Neural progenitor cell (in vitro differentiated cells): ENCODE measurements at places on chromosomes 6 and 20. TPM values are rescaled to one million over a fixed set of nuclear protein-coding genes. Genes with fewer than 3 reads are reported as not detected.

Gene NKX2-2
- not detected in 2 replicates for total RNA-seq

DNA sequence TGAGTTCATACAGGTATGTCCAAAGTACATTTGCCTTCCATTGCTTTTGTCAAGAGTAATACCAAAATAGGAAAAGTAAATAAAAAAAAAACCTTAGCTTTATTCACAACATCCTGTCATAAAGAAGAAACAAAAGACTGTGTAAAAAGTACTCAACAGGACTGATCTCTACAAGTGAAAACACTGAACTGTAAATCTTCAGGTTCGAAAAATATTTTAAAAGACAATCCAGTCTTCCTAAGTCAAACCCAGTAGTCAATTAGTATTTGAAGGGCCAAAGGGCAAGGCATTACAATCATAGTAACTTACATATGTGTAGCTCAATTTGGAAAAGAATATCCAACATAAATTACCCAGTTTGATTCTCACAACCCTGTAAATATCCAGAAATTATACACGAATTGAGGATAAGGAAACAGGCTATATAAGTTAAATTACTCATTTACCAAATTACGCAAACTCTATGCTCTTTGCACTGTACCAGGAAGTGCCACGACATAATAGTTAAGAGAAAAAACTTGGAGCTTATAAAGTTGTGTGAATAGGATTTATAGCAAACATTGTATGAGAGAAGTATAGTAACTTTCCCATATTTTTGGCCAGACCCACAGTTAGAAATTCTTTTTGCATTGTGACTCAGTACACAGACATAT is 21.2 kb downstream of the PTPRK start:
- DNase-seq: no peak
- peaks cover 31% of the 10 kb centered on the region for H3K4me1 ChIP-seq
- no peaks in the 10 kb centered on the region for H3K27me3 ChIP-seq
- no peaks in the 10 kb centered on the region for H3K36me3 ChIP-seq
- no peak overlapping the region for H3K27ac ChIP-seq
- H3K4me3 ChIP-seq: no peak overlapping the region

DNA sequence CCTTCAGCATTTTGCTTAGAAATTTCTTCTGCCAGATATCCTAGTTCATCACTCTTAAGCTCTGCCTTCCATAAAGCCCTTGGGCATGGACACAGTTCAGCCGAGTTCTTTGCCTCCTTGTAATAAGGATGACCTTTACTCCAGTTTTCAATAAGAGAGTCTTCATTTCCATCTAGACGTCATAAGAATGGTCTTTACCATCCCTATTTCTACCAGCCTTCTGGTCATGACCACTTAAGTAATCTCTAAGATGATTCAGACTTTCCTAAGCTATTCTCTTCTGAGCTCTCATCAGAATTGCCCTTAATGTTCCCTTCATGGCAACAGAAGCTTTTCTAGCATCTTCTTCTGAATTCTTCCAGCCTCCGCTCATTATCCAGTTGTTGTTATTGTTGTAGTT is 126.1 kb downstream of the TFAP2C start:
- no peak for DNase-seq
- H3K4me1 ChIP-seq: peaks cover 17% of the 10 kb centered on the region
- H3K27me3 ChIP-seq: no peaks in the 10 kb centered on the region
- no peaks in the 10 kb centered on the region for H3K36me3 ChIP-seq
- H3K4me3 ChIP-seq: no peak overlapping the region

Gene OR2J3
- total RNA-seq: 0.04 TPM in 1 of 2 replicates, not detected in the other

- peak overlapping the region; percentile 95 for H3K27ac ChIP-seq
- peak overlapping the region; percentile 95 for H3K4me3 ChIP-seq
- peaks cover 20% of the 10 kb centered on the region for H3K4me1 ChIP-seq
- no peaks in the 10 kb centered on the region for H3K27me3 ChIP-seq
Measured at GRCh38 chr20:21303872-21304586, 898 bp downstream of the XRN2 start.

Gene PRDM1
- 0.37 and 0.43 TPM in 2 replicates for total RNA-seq

GRCh38 chr6:39649996-39650395 is 75.2 kb downstream of the KIF6 start:
- H3K36me3 ChIP-seq: no peaks in the 10 kb centered on the region
- H3K4me3 ChIP-seq: no peak overlapping the region
- no peaks in the 10 kb centered on the region for H3K27me3 ChIP-seq
- H3K27ac ChIP-seq: no peak overlapping the region
- no peak for DNase-seq

Gene BLTP3A
- 13.8 and 15.7 TPM in 2 replicates for total RNA-seq

DNA sequence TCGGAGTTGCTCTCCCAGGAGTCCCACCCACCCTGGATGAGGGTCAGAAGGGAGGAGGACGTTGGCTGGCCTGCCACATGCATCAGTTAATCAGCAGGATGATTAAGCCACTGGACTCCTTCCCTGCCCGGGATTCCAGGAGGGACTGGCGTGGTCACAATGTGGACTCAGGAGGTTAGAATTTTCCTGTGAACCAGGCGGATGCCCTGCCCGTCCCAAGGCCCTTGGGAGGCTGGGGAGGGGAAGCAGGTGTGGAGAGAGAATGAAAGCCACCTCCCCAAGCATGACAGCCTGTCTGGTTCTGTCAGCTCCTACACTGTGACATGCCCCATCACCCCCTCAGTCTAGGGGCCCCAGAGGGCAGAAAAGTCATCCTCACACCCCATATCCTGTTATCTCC is 11.6 kb upstream of the ITPR3 start:
- H3K4me3 ChIP-seq: no peak overlapping the region
- DNase-seq: no peak
- H3K36me3 ChIP-seq: no peaks in the 10 kb centered on the region

- no peak overlapping the region for H3K27ac ChIP-seq
- H3K4me3 ChIP-seq: no peak overlapping the region
- no peak for DNase-seq
- H3K27me3 ChIP-seq: no peaks in the 10 kb centered on the region
- no peaks in the 10 kb centered on the region for H3K4me1 ChIP-seq
- H3K36me3 ChIP-seq: no peaks in the 10 kb centered on the region
Measured at GRCh38 chr20:13930281-13930680, 60.1 kb downstream of the SEL1L2 start.

Gene VSX1
- total RNA-seq: not detected in 2 replicates

Gene GNAS-AS1
- total RNA-seq: 5.8 and 6.4 TPM in 2 replicates

GRCh38 chr20:36181934-36182603 is 27.5 kb downstream of the EPB41L1 start:
- H3K4me1 ChIP-seq: peaks cover 12% of the 10 kb centered on the region
- H3K27ac ChIP-seq: no peak overlapping the region
- no peak overlapping the region for H3K4me3 ChIP-seq
- no peaks in the 10 kb centered on the region for H3K36me3 ChIP-seq
- no peaks in the 10 kb centered on the region for H3K27me3 ChIP-seq

Gene GPR63
- total RNA-seq: 13.2 and 18.2 TPM in 2 replicates

Gene FAM210B
- total RNA-seq: 19.3 and 26.7 TPM in 2 replicates

Gene NHLRC1
- total RNA-seq: not detected in 2 replicates

GRCh38 chr20:38873050-38873581 is 53.1 kb upstream of the FAM83D start:
- H3K4me1 ChIP-seq: no peaks in the 10 kb centered on the region
- H3K27me3 ChIP-seq: no peaks in the 10 kb centered on the region
- H3K27ac ChIP-seq: no peak overlapping the region

Gene SLC17A2
- not detected in 2 replicates for total RNA-seq

GRCh38 chr6:16824845-16825685 is 63.8 kb upstream of the ATXN1 start:
- no peaks in the 10 kb centered on the region for H3K36me3 ChIP-seq
- no peak for DNase-seq
- no peak overlapping the region for H3K4me3 ChIP-seq
- no peak overlapping the region for H3K27ac ChIP-seq
- no peaks in the 10 kb centered on the region for H3K4me1 ChIP-seq

Gene DUSP15
- total RNA-seq: 0.45 and 1.1 TPM in 2 replicates

Gene GRIK2
- 0.88 and 1.5 TPM in 2 replicates for total RNA-seq

DNA sequence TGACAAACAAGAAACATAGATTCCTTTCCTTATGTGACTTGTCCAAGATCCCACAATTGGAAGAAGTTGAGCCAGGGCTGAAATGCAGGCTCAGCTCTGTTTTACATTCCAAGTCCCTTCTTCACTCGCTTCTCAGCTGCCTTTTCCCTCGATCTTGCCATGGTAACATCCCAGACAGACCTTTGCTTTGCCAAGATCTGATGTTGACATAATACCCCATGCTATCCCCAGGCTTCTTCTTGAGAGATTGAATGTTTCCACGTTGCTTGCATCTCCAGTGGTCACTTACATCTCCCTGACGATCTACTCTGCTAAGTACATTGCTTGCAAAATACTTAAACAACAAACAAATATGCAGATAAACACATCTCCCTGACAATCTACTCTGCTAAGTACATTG is 63.5 kb downstream of the TBXT start:
- no peak for DNase-seq
- no peaks in the 10 kb centered on the region for H3K36me3 ChIP-seq
- no peak overlapping the region for H3K27ac ChIP-seq
- no peaks in the 10 kb centered on the region for H3K4me1 ChIP-seq
- no peaks in the 10 kb centered on the region for H3K27me3 ChIP-seq

Gene IP6K3
- total RNA-seq: 2.9 and 4.6 TPM in 2 replicates

DNA sequence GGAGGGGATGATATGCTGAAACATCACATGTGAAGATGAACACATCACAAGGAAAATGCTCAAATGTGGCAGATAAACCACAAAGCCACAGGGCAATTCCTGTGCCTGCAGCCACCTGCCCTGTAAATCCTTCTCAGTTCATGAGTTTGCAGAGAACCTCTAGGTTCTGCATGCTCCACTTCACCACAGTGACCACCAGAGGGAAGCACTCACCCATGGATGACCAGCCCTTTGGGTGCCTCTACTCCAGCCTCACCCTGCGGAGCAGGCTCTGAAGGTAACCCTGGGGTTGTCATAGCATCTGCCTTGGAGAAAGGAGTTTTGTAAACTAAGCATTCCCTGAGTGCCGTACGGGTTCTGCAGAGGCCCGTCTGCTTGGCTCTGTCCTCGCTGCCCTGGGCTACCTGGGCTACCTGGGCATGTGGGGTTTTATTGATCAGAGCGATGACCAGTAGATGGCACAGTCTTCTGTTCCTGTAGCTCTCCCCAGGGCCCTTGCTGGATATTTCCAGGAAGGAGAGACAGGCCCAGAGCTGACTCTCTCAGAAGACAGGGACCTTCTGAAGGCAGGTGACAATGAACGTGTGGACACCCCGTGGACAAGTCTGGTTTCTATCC is 31.7 kb upstream of the CST1 start:
- no peak overlapping the region for H3K4me3 ChIP-seq
- peak; percentile 46 for DNase-seq
- no peaks in the 10 kb centered on the region for H3K36me3 ChIP-seq
- no peaks in the 10 kb centered on the region for H3K4me1 ChIP-seq

GRCh38 chr20:6045566-6045965 is 8.3 kb downstream of the LRRN4 start:
- no peak overlapping the region for H3K4me3 ChIP-seq
- no peak overlapping the region for H3K27ac ChIP-seq
- no peak for DNase-seq
- peaks cover 22% of the 10 kb centered on the region for H3K27me3 ChIP-seq

- H3K27ac ChIP-seq: no peak overlapping the region
- no peaks in the 10 kb centered on the region for H3K36me3 ChIP-seq
- no peak for DNase-seq
- no peaks in the 10 kb centered on the region for H3K4me1 ChIP-seq
- no peak overlapping the region for H3K4me3 ChIP-seq
Measured at GRCh38 chr6:95084867-95085266, 492.5 kb upstream of the MANEA start.

Gene C6orf15
- total RNA-seq: not detected in 2 replicates

Gene DOP1A
- 51.0 and 61.9 TPM in 2 replicates for total RNA-seq

DNA sequence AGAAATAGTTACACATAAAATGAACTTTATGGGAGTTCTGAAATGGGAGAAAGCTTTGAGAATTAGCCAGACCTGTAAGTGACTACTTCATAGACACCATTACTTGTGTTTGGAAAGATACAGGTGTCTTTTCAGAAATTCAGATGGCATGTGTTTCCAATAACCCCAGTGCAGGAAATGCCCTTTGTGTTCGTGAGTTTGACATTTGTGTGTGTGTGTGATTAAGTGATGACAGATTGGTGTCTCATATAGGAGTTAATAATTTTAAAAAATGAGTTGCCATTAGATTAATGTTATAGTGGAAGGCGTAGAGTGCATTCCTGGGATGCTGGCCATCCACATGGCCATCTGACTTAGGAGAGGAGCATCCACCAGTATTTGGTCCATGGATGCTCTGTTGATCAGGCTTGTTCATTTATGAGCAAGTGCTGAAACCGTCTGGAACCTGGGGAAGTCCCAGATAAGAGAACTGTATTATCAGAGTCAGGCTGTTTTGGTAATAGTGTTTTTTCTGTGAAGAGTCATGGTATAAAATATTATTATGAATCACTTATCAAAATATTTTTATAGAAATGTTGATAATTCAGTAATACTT is 3.1 kb downstream of the STK4 start:
- no peaks in the 10 kb centered on the region for H3K27me3 ChIP-seq
- H3K4me3 ChIP-seq: no peak overlapping the region
- no peak for DNase-seq

Gene MYT1
- total RNA-seq: 1.2 and 1.5 TPM in 2 replicates

DNA sequence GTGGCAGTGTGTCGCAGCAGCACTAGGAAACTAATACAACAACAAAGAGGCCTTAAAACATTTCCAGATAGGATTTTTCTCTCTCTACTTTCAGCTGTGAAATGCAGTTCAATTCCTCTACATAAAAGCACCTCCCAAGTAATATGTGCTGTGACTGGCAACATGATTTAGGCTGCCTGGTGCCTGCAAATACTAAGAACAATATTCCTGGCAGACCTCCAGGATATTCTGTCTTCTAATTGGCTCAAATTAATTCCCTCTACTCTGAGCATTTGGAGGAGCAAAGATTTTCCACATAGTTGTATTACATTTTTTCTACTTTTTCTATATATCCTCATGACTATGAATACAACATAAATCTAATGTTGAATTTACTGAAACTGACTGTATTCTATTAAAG is 33.2 kb downstream of the SCGN start:
- no peaks in the 10 kb centered on the region for H3K27me3 ChIP-seq
- H3K4me1 ChIP-seq: no peaks in the 10 kb centered on the region
- H3K36me3 ChIP-seq: no peaks in the 10 kb centered on the region
- no peak overlapping the region for H3K4me3 ChIP-seq
- H3K27ac ChIP-seq: no peak overlapping the region

GRCh38 chr6:159989492-159990480 is 20.9 kb downstream of the IGF2R start:
- H3K27me3 ChIP-seq: no peaks in the 10 kb centered on the region
- H3K27ac ChIP-seq: no peak overlapping the region
- H3K36me3 ChIP-seq: no peaks in the 10 kb centered on the region
